IPS DF 19.7 (cell line): ENCODE measurements at places on chromosomes 12 and 14.

- peak; percentile 20 for DNase-seq
Measured at GRCh38 chr12:51082561-51083125, 753 bp downstream of the CSRNP2 start.

DNA sequence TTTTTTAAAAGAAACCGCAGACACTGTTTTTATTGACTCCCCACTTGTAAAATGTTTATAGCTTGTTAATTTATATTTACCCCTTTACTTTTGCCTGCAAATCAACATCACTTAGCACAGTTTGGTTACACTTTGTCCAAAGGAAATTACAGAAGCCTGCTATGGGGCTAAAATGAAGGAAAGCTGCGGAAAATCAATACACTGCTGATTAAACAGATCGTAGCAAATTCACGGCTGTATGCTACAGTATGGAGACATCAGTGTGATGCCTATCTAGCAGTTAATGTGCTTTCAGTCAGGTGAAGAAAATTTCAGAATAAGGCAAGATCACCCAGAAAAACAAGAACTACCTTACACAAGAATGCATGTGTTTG lies 110.0 kb downstream of the FOXG1 start:
- DNase-seq, result no peak

- DNase-seq, result no peak
Measured at GRCh38 chr14:96805956-96806355, 8.8 kb downstream of the VRK1 start.

DNA sequence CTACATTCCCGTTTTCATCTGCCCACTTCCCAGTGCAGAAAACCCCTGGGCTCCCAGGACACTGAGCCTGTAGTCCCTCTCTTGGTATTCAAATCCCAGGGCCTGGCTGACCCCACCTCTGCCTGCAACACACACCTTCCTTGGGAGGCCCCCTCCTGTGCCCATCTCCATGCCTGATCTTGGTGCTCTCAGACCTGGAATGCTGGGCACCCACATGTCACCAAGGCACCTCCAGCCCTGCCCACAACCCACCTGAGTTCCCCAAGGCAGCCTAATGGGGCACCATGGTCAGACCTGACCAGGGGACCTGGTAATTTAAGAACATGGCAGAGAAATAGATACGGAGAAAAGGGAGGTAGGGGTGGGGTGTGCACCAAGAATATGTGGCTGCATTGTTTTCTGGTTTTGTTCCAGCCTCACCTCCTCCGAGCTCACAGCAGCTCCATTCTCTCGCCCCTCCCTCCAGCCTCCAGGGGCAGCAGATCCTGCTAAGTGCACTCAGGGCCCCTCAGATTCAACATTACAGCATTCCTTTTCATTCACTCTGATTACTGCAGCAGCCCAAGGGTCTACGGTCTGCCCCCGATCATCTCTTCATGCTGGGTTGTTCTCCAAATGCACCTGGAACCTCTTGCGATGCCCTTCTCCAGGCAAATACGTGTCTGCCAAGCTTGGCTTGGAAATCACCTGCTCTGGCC lies 9.2 kb upstream of the HSP90AA1 start:
- DNase-seq, result no peak

- no peak for DNase-seq
Measured at GRCh38 chr12:97267166-97267565, 195.4 kb upstream of the RMST start.

DNA sequence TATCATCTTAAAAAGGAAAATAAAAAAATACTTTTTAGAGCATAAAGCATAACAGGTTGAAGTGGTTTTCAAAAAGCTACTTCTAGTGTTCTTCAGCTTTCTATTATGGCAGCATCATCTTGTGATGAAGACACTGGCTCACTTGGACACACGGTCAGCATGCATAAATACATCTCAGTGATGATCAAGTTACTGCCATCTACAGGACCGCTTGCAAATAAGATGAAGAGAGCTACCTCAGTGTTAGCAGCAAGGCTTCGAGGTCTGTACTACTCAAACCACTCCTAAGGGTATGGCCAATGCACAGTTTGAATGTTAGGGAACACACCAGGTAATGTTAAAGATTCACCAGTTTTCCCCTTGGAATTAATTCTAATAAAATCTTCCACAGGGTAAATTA lies 58.8 kb downstream of the GALC start:
- no peak for DNase-seq

GRCh38 chr12:77571127-77571526 lies 259.6 kb upstream of the NAV3 start:
- DNase-seq, result no peak

GRCh38 chr14:33315721-33316120 lies 377.0 kb downstream of the NPAS3 start:
- no peak for DNase-seq

DNA sequence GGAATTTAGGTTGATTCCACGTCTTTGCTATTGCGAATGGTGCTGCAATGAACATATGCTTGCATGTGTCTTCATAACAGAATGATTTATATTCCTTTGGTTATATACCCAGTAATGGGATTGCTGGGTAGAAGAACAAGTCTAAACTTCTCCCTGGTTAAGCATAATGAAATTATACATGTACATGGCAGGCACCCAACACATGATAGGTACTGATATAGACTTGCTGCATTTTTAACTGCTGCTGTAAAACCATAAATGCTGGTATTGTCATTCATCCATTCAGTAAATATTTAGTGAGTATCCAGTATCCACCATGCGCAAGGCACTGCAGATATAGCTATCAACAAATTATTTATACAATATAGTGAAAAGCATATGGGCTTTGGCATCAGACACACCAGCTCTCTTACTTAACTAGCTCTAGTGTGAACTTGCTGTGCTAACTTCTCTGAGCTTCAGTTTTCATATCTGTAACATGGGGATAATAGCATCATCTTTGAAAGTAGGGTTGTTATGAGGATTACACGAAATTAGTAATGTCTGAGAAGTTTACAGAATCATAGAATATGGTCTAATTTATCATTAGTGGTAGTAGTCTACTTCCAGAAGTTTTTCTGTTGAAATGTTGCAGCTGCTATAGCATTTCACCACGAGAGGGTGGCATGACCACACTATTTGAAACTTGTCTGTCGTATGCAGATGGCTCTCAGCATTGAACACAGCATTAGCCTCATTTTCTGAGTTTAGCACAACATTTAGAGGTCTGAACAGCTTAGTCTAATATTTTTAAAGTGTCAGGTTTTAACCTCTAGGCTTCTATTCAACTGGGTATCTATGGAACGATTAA lies 32.0 kb upstream of the SEL1L start:
- no peak for DNase-seq

- DNase-seq, result no peak
Measured at GRCh38 chr14:71138448-71139293, 231.4 kb downstream of the PCNX1 start.

GRCh38 chr12:71935594-71935993 lies 3.1 kb upstream of the TPH2 start:
- no peak for DNase-seq

DNA sequence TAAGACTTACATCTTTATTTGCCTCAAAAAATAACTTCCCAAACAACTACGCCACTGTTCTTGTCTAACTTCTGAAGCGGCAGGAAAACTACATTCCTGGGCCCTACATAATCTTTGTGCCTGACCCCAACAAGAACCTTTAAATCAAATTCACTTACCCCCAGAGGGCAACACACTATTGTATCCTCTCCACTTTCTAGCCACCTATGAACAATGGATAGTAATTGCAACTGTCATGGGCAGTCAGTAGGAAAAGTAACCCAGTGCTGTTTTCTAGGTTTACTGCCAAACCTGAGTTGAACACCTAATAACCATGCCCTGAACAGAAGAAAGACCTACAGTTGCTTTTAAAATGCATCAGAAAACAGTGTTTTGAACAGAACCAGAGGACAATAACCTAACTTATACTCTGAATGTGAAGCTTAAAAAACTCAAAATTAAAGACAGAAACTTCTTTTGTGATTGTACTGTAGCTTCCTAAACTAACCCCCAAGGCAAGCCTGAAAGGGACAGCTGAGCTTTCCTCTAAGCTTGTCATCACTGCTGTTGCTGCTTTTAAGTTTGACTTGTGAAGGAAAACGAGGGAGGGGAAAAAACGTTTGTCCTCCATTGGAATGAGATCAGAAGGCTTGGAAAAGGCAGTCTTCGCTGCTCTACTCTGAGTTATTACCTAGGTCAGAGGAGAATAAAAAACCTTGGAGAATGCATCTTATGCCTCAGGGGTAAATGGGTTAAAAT lies 195.7 kb downstream of the SOX5 start:
- DNase-seq, result no peak

DNA sequence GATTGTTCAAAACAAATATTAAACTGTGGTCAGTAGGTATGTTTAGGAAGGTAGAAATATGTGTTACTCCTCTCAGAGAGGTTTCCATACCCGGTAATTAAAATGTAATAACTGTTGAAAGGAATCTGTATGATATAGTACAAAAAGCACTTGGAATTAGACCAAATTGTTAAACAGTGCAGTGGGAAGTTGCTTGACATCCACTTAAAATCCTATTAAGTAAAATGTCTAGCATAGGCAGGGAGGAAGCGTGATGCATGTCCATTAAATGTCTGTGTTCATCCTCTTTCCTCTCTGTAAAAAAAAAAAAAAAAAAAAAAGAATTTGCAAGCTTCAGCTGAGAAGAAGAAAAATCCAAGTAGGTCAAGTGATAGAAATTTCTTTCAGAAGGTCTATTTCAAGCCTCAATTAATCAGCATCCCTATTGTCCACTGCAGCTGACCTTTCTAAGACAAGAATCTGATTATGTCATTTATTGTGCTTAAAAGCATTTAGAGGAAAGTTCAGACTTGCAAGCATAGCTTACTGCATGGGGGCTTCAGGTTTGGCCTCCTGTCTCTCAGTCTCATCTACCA lies 265.6 kb upstream of the RGS6 start:
- no peak for DNase-seq

GRCh38 chr14:100780246-100780645 lies 45.7 kb upstream of the MEG3 start:
- DNase-seq, result no peak

DNA sequence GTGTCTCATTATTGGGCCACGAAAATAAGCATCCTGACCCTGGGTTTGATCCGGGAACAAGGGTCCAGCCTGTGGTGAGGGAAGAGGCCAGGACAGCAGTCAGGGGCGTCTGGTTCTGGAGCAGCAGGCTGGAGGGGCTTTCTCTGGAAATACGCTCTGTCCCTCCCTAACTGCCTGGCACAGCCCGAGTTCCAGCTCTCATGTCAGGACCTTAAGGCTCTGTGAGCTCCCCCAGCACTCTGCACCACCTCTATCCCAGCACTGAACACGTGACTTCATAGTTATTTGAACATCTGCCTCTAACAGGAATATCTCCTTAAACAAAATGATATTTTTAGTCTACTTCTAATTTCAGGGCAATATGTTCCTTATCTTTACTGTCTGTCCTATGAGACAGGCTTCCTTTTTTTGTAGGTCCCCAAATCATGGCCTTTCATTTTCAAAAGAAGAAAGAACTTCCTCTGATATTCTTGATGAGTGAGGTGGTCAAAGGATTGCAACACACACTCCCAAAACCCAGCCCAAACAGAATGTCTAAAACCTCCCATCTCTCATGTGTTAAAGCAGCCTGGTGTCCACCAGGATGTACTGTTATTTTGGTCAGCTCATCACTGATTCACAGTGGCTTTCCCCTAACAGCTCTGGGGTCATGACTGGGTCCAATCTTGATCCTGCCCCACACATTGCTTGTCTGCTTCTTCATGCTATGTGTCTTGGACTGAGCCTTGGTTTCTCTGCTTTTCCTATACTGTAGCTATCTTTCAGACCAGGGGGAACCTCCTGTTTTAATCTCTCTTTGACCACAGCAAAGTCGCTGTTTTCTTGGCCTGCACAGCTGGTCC lies 9.7 kb downstream of the AQP6 start:
- DNase-seq, result no peak

DNA sequence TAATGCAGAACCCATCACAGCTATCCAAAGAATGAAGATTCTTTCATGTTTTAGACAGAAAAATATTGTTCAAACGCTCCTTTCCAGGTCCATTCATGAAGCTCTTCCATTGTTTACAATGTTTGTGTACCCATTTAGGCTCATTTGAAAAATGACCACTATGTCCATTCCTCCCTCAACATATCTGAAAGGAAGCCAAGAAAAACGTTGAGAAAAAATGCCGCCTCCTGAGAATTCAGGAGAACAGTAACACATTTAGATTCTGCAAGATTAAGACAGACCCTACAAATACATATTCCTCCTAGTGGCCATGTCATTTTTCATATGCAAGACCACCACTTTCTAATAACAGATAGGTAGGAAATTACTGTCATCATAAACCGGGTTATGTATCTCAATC lies 124.4 kb downstream of the SLC25A21 start:
- no peak for DNase-seq

DNA sequence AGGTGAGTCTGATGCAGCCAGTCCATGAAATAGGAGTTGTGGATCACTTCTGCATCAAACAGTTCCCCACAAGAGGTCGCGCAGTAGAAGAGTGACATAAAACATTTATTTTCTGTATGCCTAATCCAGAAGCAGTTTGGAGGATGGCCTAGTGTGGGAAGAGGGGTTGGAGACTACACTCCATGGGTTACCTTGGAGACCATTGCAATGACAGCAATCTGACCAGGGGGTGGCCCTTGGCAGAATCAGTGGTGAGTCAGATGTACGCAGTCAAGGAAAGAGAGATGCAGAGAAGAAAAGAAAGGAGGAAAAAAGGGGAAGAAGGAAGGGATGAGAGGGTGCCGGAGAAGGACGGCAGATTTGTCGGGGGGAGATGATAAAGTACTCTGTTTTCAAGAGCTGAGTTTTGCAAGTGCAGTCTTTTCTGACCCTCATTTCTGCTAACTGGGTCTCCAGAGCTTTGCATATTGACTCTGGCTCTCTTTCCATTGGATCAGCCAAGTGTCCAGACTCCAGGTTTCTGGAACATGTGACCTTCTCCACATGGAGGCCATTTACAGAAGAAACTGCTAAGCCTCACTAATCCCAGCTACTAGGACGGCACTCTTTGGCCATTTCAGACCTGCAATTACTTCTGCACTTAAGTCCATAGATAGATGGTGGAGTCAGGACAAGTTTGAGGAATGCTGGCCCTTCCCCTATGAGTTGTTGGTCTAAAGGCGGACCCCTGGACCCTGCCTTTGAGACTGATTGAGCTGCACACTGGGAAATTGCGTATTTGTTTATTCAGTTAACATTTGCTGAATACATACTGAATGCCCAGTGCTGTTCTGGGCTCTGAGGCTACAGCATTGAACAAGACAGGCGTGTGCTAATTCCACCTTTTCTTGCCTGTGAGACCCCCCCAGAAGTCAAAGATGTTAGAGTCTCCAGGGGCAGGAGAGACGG lies 424.2 kb downstream of the BCL11B start:
- no peak for DNase-seq

DNA sequence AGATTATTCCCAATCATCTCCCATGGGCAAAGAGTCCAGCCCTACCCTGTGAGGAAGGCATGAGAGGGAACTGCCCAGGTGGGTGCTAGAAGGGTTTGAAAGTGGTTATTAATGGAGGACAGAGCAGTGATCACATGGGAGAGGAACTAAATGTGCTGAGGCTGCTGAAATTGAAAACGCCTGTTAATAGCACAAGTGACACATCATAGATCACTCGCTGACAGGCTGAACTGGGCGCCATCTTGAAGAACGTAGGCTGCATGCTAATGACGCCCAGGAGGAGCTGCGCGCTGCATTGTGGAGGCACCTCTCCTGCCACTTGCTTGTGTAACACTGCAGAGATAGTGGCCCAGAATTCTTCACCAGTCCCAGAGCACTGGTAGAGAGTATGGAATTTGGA lies 182.9 kb downstream of the KCNA5 start:
- DNase-seq, result no peak
